Activated effector memory CD4-positive, alpha-beta T cell treated with Interleukin-2 at 50 U/mL for 16 hours (primary cell): ENCODE measurements at places on chromosomes 6 and 20.

GRCh38 chr20:13638162-13638495 is 603 bp downstream of the TASP1 start:
- no peak for DNase-seq

- no peak for DNase-seq
These were observed 19.4 kb downstream of the ESF1 start for GRCh38 chr20:13765299-13765698.

- no peak for DNase-seq
These were observed 105.2 kb downstream of the GMPR start for GRCh38 chr6:16343593-16343992.

DNA sequence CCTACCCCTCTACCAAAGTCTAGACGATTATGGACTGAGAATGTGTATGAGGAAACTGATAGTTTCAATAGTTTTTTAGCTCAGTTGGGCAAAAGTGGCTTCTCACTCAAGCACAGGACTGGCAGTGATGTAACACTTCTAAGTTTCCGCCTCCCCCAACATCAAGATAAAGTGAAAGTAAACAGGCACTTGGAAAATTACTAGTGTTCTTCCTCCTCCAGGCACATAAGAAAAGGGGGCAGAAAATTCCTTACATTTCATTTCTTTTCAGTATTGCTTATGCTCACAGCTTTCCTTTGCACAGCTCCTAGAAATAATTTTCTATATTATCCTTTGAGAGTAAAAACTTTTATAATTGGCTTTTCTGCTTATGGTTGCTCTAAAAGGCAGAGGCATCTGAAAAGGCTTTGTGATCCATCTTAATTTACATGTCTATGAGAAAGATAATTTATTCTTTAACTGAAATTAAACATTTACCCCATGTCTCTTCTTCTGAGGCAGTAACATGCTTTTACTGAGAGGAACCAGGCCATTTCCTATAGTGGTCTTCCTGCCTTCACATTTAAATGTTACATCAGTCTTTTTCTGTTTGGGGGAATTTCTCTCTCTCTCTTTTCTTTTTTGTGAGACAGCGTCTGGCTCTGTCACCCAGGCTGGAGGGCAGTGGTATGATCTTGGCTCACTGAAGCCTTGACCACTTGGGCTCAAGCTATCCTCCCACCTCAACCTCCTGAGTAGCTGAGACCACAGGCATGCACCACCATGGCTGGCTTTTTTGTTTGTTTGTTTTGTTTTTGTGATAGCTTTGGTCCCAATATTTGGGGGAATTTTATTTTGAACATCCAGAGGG is 65.0 kb upstream of the EEF1A1 start:
- DNase-seq, result peak; percentile 6

GRCh38 chr6:105292689-105293339 is 110.1 kb downstream of the PREP start:
- DNase-seq, result no peak

GRCh38 chr6:156013155-156013554 is 557.5 kb upstream of the NOX3 start:
- DNase-seq, result no peak

- no peak for DNase-seq
These were observed 2.5 kb upstream of the SNTA1 start for GRCh38 chr20:33445881-33446625.

DNA sequence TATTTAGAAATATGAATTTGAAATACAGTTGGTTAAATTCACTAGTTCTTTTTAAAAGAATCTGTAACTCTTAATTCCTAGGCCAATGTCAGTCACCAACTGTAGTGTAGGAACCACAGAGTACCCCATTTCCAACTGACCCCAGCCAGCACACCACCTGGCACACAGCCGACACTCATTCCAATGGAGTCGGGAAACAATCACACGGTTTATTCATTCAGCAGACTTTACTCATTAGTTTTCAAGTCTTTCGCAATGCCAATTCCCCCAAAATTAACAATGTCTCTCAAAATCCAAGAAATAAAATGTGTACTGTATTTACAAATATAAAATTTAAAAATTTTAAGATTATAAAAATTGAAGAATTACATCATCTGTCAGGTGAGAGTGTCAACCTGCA is 13.5 kb downstream of the ARG1 start:
- no peak for DNase-seq

- no peak for DNase-seq
These were observed 46.8 kb upstream of the SH3BGRL2 start for GRCh38 chr6:79584332-79584731.

DNA sequence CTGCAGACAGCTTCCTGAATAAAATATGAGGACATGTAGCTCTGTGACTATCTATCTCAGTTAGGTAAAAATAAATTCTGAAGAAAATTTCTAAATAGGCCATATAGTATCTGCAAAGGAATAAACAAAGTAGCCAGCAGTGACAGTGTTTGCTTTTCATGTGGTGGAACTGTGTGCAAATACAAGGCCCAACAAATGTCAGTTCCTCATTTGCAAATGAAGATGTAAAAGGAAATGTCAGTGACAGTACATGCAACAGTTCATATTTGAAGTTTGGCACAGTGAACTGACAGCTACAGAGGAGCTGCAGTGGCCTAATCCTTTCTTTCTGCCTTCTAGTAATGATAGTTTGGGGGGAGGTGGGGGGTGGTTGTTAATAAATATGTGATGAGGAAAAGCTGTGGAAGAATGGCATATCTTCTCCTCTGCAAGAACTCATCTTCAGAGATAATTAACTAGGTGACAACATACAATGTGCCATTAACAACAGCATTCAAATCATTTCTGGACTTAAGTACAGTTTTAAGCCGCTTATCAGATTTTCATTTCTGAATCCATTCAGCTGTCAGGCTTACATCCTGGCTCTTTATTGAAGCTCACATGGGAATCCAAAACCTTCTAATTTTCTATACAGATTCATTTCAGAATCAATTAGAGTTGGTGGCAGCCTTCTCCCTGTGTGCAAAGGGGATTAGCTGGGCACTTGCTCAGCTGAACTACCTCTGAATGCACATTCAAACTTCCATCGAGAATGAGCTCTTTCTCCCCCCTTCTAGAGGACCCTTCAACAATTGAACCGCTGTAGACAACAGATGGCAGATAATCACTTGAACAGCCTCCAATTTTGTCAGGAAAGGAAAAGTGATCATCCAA is 1059.0 kb upstream of the EPHA7 start:
- no peak for DNase-seq

DNA sequence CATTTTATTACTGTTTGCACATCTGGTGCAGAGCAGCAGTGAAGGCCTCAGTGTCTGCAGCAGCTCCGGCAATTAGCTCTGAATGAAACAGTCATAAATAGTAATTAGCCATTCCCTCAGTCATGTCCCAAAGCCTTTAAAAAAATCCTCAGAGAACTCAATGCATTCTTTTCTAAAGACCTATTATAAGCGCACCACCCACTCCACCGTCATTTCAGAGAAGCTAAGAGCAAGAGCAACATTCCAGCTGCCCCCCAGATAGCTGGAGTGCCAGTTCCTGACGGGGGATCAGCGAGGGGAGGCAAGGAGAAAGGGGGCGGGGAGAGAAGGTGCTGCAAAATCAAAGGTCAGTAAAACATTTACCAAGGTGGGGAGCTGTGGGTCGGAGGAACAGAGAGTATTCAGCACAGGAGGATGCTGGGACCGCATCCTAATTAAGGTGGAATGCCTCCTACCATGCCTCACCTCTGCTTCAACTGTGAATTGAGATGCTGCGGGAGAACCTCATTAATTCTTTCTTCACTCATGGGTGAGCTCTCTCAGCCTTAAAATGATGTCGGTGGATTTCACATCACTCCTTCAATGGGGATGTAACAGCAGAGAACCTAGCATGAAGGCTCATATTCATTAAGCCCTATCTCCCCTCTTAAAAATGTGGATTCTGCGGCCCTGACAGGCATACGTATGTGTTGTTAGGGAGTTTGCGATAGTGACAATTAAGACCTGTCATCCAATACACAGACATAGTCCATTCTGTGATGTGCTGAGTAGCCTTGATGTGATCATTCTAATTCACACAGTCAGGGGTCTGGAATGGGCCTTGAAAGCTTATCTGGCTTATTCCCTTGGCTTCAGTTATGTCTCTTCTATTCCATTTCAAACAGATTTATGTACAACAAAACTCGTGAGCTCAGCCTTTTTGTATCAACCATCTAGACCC is 469.5 kb upstream of the NRSN1 start:
- no peak for DNase-seq

DNA sequence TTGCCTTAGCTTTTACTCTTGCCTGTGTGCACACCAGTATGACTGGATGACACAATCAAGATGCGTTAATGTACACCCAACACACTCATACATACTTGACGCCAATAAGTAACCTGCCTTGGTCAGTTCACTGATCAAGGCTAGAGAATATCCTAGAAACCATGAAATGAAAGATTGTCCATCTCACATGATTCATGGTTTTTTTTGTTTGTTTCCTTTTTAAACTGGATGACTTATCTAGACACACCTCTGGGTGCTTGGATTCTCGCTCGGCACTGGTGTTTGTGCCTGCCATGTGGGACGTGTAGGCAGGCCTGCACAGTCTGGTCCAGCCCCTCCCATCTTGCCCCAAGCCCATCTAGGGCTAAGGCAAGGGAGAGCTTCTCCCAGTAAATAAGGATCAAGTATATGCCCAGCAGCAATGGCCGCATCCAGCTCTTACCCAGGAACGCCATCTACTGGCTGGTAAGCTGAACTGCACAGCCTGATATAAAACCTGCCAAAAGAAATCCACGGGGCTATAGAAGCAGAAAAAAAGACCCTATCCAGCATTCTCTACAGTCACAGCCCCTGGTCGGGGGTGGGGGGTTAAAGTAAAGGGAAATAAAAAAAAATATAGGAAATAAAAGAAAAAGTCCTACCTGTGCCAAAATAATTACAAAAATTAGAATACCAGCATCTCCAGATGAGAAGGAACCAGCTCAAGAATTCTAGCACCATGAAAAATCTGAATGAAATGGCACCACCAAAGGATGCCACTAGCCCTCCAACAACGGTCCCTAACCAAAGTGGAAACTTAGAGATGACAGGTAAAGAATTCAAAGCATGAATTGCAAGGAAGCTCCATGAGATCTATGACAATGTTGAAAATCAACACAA is 73.3 kb downstream of the OTOR start:
- DNase-seq, result no peak

DNA sequence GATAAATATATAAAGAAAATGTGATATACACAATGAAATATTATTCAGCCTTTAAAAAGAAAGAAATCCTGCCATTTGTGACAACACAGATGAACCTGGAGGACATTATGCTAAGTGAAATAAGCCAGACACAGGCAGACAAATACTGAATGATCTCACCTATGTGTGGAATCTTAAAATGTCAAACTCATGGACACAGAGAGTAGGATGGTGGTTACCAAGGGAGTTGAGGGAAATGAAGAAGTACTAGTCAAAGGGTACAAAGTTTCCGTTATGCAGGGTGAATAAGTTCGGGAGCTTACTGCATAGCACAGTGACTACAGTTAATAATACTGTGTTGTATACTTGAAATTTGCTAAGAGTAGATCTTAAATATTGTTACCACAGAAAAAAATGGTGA is 14.6 kb upstream of the DEFB132 start:
- no peak for DNase-seq

- no peak for DNase-seq
These were observed 114.6 kb downstream of the LCA5 start for GRCh38 chr6:79422666-79423065.

- no peak for DNase-seq
These were observed 48.1 kb downstream of the PSMG4 start for GRCh38 chr6:3306848-3307247.

GRCh38 chr6:158009935-158010585 is 28.4 kb downstream of the SYNJ2 start:
- DNase-seq, result no peak

DNA sequence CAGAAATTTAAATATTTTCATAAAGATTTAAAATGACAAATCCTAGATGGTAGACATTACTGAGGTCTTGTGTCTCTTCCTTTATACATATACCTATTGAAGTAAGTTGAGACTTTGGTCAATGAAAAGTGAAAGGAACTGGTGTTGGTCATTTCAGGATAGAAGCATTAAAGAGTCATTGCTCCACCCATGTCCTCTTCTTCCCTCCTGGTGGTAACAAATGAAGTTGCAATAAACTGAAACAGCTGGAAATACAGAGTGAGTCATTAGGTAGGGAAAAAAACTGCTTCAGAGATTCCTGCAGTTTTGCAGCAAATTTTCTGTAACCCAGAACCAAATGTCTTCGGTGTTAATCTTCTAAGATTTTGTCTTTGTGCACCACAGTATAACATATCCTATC is 448.0 kb downstream of the EYS start:
- no peak for DNase-seq

- DNase-seq, result no peak
These were observed 39.5 kb downstream of the HDDC2 start for GRCh38 chr6:125262016-125263013.

DNA sequence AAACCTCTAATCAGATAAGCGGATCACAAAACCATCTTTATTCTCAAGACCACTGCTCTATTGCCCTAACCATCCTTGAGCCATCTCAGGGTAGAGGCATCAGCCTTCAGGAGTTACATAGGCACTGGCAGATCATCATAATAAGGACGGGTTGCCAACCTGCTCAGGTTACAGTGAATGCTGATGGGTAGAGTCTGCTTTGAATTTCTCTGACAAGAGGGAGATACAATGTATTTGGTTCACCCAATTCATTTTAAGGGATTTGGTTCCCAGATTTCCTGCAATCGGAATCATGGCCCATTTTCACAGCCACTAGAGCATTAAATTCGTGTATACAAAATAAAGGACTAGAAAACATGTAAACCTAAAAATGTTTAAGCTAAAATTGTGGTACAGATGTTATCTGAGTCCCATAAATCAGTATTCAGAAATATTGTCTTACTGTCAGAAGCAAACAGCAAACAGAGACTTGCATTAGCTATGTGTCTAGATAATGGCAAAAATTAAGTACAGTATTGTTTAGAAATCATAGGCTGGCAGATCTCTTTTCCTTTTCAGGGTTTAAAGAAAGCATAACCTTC is 41.9 kb upstream of the TMEM170B start:
- no peak for DNase-seq

- no peak for DNase-seq
These were observed 545.6 kb downstream of the C6orf118 start for GRCh38 chr6:164763788-164764187.

DNA sequence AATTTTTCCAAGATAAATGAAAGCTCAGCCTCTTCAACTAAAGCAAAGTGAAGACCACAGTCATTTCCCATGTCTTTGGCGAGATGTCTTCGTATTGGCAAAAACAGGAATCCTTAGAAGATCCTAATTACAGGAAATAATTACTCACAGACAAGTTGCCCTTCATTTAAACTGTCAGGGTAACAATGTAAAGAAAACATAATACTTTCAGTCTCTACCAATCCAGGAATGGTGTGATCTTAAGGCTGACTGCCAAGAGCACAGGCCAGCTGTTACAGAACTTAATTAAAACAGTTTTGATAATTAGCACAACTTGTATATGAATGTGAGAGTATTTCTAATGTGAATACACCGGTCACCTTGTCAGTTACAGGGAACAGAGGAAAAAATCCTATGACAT is 292.2 kb downstream of the PACRG start:
- DNase-seq, result no peak

- DNase-seq, result no peak
These were observed 323.1 kb downstream of the HDGFL1 start for GRCh38 chr6:22892452-22892851.

- no peak for DNase-seq
These were observed 42.2 kb upstream of the SCRT2 start for GRCh38 chr20:717832-718231.

- no peak for DNase-seq
These were observed 1.2 kb downstream of the IRF4 start for GRCh38 chr6:392441-393390.
